CD4-positive, alpha-beta T cell treated with Interferon gamma for 1 hour (primary cell): ENCODE measurements at places on chromosomes 6 and 20.

DNA sequence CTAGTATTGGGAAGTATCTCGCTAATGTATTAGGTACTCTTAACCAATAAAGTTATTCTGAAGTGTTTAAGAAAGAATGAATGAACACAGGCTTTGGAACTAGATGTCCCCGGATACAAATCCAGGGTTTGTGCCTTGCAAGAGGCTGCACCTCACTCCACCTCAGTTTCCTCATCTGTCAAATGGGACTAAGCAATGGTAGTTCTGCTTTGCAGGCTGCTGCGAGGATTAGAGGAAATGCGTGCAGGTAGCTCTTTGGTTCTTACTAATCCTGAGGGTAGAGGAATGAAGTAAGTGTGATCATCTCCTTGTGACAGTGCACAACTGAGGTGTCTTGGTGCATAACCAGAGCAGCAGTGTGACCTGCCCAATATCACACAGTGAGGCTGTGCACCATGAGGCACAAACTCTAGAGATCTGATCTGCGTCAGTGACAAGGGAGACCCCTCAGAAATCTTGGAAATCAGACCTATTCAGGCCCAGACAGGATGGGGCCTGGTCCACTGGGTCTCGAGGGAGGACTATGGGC lies 26.7 kb downstream of the ADA start:
- no peak for DNase-seq

GRCh38 chr6:51349857-51350256 lies 531.2 kb downstream of the TFAP2B start:
- no peak for DNase-seq

DNA sequence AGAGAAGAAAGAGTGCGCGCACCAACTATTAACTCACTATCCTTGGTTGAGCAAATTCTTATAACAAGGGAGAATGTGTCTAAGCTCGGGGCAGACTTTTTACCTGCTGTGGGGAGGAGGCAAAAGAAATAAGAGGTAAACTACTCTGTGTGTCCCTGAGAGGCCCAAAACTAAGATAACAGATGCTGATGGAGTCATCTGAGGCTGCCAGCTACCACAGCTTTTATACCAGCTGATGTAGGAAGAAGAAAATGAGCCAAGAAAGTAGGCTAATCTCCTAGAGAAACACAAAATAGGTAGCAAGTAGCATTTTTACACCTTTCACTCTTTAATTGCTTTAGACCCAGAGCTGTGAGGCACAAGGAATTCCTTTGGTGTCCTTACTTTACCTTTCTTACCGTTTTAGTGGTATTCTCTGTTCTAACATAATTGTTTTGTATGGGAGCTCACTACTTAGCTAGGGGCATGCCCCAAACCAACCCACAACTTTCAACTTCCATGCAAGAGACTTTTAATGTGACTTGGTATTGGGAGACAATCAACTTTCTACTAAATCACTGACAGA lies 27.8 kb upstream of the PIM1 start:
- no peak for DNase-seq

DNA sequence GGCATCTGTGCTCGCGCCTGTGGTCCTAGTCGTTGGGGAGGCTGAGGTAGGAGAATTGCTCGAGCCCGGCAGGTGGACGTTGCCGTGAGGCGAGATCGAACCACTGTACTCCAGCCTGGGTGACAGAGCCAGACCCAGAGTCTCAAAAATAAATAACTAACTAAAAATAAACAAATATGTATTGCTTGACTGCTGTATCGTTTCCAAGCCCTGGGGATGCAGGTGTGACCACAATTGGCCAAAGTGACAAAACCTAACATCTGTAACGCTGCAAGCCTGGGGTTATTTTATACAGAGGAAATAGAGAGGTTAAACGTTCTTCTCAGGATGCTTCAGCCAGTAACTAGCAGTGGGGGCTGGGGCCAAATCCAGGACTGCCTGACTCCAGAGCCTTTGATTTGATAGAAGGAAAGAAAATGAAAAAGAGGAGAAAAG lies 1.9 kb upstream of the SRSF3 start:
- no peak for DNase-seq

DNA sequence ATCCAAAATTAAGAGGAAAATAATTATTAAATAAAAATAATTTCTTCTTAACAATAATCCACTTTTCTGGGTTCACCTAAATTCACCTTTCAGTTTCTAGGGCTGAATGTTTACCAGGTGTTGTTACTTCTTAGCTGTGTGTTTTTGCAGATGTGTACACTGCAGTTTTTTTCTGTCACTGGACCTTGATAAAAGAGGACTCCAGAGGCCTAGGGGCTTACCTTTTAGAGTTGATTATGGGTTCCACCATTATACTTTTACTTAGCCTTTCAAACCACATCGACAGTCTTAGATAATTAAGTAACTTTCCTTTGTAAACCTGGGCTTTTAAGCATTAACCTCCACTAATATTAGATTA lies 766.5 kb downstream of the BCKDHB start:
- no peak for DNase-seq

DNA sequence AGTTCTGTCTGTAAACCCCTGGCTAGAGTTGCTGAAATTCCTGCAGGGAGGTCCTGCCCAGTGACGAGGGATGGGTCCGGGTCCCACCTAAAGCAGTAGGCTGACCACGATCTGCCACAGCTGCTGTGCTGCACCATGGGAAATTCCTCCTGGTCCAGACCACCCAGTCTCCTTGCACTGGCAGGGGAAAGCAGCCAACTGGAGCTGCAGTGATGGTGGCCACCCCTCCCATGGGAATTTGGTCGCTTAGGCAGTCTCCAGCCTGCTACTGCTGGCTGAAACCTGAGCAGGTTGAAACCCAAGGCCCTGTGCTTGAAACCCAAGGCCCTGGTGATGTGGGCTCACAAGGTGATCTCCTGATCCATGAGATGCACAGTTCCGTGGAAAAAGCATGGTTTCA lies 23.9 kb upstream of the MOXD1 start:
- no peak for DNase-seq

DNA sequence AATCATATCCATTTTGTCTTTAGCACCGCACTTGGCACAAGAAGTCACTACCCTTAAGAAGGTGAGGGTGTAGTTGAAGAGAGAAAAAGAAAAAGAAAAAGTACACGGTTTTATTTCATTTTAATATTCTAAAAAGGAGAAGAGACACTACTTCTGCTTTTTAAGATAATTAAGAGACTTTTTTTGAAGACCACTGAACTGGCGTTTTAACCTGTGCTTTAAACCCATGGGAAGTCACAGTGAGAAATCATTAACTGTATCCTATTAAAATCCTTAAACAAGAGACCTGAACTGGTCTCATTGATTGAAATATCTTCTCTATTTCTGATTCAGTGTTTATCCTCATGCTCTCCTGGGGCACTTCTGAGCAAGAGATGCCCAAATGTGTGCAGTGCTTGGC lies 243.5 kb downstream of the TMEM242 start:
- no peak for DNase-seq

DNA sequence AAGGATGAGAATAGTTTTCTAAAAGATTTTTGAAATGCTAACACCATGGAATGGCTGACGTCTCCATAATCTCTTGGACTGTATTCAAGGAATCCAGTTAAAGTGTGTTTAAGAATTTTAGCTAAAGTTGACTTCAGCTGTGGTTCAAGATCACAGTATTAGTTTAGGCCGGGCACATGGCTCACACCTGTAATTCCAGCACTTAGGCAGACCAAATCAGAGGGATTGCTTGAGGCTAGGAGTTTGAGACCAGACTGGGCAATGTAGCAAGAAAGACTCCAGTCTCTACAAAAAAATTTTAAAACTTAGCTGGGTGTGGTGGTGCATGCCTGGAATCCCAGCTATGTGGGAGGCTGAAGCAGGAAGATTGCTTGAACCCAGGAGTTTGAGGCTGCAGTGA lies 68.2 kb downstream of the RFPL4B start:
- no peak for DNase-seq

DNA sequence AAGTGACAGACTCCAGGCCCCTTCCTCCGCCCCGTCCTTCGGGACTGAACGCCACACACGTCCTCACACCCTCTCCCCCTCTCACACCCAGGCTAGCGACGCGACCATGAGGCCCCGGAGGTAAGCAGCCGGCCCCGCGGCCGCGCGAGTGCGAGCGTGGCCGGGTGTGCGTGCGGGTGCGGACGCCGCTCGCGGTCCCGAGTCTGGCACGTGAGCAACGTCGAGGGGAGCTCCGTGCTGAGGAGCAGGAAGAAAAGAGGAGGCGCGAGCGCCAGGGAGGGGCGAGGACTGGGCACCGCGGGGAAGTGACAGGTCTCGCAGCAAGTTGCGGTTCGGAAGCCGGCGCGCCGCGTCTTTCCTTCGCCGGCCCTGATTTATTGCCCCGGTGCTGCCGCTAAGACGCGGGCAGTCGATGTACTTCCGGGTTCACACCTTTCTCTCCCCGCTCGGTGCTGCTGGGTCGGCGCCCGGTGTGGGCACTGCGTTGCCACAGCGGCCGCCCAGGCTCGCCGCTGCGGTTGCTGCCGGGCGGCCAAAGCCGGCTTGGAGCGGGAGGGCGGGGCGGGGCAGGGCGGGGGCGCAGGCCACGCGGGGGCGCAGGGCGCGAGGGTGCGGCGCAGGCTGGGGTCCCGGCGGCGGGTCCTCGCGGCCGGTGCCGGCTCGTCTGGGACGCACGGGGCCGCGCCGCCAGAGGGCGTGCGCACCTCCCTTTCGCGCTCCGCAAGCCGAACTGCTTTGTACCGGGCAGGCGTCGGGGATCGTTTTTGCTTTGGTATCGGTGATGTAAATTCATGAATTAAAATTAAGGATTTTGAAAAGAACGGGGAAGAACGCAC lies 15.8 kb upstream of the LIN28B start:
- peak; percentile 16 for DNase-seq

- DNase-seq: no peak
Observed at GRCh38 chr20:43728686-43729255, 2.0 kb upstream of the GTSF1L start.

DNA sequence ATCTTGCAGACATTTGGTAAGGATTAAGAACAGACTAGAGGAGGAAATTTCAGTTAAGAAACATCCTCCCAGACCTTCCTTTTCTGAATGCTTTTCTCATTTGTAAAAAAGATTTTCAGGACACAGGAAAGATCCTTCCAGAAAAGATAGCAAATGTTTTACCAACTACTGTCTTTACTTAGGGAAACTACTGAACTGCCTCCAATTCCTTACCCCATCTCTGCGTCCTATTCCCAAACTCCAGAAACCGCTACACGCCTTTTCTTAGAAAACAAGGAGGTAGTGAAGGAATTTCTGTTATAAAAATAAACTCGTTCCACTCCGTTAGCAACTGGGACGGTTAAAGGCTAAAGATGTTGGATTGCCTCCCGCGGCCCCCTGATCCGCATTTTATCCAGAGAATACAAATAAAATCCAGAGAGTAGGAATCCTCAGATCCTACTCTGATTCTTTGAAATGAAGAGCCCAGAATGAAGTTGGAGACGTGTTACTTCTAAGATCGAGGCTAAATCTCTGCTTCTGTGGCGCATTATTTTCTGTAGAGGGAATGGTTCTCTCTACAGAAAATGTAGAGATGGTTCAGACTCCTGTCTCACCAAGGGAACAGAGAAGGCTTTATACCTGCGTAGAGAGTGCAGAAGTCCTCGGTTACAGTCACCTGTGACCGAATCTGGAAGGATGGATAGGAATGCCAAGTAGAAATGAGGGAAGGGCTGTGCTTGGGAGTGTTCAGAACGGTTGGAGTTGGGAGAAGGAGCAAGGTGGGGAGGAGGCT lies 133.0 kb downstream of the GPX5 start:
- DNase-seq: no peak

DNA sequence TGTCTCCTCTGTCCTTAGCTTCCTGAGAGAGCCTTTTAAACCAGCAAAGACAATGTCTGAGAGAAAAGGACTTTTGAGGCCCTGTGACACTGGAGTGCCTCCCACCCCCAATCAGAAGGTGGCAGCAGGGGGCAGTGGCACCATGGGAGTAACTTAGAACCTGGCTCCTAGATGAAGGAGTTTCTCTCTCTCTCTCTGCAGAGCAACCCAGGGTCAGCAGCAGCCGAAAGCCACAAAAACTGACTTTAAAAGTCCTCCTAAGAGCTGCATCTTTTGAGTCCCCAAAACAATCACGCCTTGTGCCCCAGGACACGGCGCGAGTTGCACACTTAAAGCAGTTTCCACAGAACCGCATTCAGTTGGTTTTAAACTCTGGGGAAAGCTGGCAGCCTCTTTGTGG lies 5.3 kb upstream of the TCP11 start:
- DNase-seq: no peak

GRCh38 chr20:6014017-6014416 lies 39.8 kb downstream of the LRRN4 start:
- DNase-seq: no peak

DNA sequence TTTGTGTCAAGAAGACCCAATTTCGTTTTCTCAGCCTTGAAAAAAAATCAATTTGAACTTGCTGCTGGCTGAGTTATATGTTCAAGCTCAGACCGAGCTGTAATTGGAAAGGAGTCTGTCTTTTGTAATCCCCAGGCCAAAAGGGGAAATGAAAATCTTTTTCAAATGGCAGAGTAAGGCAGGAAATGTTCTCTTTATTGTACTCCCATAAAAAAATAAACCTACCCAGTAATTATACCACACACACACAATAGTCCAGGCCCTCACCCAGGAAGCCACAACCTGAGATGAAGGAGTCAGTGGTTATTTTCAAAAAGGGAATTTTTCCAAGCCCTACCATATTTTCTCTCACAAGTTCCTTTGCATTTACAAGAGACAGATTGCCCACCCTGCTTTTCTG lies 45.3 kb downstream of the CLIC5 start:
- no peak for DNase-seq

DNA sequence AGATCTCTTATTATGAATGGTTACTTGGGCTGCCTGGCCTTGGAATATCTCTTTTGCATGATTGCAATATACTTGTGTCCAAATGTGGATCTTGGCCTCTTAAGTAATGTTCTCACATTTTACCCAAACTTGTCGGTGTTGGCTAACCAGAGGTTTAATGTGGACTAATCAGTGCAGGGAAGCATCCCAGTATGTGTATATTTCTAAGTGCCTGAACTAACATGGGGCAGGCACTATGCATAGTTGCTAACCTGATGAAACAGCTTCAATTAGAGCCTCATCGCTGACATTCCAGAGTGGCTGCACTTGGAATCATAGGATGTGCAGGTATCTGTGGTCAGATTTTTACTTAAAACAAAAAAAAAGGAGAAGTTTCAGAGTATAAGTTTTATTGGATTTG lies 160.0 kb downstream of the PDE7B start:
- no peak for DNase-seq

DNA sequence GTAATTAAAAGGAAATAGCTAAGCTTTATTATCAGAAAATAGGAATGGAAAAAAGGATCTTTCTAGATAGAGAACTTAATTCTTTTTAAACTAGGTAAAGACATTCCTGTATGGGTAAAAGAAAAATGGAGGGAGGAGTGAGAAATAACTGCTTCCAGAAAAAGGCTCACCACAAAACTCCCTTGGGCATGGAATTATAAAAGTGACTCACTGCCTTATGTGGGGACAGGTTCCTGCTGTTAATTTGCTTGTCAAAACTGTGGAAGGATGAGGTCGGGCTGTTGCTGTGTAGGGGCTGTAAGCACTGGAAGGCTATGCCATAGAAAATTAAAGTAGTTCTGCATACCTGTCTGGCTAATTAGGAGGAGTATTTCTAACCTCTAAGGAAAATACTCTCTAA lies 158.7 kb downstream of the UBE3D start:
- no peak for DNase-seq

DNA sequence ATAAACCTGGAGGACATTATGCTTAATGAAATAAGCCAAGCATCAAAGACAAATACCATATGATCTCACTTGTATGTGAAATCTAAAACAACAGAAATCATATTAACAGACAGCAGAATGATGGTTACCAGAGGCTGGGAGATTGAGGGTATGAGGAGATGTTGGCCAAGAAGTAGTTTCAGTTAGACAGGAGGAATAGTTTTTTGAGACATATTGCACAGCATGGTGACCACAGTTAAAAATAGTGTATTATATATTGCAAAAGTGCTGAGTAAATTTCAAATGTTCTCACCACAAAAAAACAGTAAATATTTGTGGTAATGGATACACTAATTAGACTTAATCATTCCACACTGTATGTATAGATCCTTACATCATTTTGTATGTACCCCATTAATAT lies 1.8 kb downstream of the GABRR1 start:
- DNase-seq: no peak
